Cerebellar nuclear complex (tissue), 1 donor: ENCODE measurements at places on chromosomes 13 and 19.

DNA sequence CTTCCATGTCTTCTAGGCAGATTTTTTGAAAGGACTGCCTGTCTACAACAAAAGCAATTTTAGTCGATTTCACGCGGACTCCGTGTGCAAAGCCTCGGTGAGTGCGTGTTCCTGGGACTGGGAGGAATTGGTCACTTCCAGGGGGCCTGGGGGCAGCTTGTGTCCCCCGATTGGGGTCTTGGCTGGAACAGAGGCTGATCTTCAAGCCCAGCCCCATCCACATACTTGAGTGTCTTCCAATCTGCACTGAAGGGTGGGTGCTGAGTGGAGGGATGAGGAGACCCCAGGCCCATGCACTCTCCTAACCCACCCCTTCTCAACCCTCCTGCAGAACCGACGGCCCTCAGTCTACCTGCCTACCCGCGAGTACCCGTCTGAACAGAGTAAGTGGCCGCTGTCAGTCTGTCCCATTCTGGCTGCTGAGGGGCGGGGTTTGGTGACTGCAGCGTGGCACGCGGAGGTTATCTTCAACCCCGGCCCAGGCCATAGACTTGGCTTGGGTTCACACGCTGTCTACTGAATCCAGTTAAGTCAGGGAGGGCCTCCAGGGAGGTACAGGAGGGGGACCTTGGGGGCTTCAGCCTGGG is 4.7 kb downstream of the DDA1 start:
- DNase-seq: no peak

DNA sequence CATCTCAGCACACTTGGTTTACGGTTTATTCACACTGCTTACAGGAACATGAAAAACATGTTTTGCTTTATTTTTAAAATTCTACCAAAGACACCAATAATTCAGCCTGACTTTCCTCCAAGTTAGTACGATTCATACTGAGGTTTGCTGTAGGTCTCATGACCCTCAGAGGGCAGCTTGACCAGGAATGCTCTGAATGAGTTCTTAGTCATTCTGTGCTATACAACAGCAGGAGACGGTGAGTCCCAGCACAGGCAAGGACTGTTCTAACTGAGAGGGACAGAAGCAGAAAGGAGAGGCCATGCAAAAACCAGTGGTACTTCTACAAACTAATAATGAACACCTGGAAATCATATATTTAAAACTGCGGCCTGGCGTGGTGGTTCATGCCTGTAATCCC is 6.4 kb downstream of the GRTP1 start:
- no peak for DNase-seq

- no peak for DNase-seq
Observed at GRCh38 chr13:29883941-29884518, 33.6 kb upstream of the UBL3 start.

DNA sequence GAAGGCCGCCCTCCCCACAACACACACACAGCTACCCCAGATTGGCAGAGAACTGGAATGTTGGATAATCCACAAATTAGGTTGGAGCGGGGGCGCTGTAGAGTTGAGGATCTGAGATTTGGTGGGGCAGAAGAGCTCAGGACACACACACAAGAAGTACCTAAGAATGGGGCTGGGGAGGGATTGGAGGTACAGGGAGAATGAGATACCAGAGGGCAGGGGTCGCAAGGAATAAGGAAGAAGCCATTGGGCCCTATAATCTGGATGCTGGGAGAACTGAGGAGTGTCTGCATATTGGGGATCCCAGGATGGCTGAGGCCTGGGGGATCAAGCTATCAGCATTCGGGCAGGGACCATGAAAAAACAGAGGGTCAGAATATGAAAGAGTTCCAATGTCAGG is 11.5 kb downstream of the SYT3 start:
- no peak for DNase-seq

GRCh38 chr19:28417361-28417760 is 795.6 kb downstream of the UQCRFS1 start:
- DNase-seq: no peak

GRCh38 chr13:43080199-43080598 is 56.8 kb downstream of the DNAJC15 start:
- DNase-seq: no peak

DNA sequence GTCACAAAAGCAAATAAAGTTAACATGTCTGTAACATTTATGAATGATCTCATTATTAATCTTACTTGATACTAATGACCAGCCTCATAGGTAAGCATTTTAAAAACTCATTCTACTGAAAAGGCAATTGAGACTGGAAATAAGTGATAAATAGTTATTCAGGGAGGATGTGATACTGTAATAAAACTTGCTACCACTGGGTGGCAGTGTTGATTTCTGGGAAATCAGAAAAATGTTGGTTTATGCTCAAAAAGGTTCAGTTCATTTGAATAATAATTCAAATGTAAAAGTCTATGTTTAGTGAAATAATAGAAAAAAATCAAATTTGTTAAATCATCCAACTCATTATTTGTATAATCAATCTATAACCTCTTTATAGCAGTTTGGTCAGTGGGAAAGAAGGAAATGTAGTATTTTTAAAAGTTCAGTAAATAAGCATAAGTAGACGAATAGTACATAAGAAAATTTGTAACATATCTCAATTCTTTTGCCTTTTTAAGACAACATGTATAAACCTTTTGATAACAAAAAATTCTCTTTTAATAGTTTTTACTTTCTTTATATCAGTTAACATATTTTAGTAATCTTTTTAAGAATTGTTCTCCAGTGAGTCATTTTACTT is 9.6 kb downstream of the ABHD13 start:
- DNase-seq: no peak

DNA sequence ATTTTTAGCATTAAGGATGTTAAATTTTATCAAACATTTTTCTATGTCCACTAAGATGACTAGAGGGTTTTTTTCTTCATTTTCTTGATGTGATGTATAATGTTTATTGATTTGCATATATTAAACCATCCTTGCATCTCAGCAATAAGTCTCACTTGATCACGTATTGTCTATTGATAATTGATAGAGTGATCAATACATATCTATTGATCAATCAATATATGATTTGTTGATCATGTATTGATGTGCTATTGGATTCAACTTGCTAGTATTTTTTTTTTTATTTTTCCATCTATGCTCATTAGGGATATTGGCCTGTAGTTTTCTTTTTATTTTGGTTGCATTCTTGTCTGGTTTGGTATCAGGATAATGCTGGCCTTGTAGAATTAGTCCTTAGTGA is 2202.0 kb downstream of the PCDH9 start:
- no peak for DNase-seq

DNA sequence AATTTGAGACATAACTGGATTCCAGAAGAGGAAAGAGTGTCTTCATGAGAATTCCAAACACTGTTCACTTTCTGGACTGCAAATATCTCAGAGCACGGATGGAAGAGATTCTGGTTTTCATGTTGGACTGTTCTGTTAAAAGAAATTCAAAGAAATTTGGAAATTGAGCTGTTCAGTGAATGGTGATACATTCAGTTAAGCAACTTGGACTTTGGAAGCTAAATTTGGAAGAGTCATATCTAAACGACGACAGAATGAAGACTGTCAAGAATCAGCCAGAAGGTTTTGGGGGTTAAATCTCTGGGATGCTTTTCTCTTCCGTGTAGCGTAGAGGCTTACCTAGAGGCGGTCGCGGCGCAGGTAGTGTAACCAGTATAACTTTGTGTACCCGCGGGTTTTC is 25.6 kb downstream of the SAFB start:
- no peak for DNase-seq

DNA sequence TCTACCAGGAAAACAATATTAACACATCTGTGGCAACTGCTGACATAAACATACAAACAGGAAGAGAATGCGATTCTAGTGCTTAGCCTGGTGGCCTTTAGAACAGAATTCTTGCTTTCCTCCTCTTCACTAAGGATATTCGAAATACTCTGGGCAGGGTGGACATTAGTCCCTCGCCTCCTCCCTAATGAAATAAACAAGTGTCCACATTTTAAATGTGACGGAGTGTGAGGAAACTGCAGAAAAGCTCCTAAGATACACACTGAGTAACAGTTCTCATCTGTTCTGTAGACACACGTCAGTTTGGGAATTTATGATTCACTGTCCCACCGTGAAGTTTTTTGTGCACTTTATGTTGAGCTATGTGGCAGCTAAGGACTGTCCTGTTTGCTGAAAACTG is 639 bp downstream of the STARD13 start:
- DNase-seq: no peak

DNA sequence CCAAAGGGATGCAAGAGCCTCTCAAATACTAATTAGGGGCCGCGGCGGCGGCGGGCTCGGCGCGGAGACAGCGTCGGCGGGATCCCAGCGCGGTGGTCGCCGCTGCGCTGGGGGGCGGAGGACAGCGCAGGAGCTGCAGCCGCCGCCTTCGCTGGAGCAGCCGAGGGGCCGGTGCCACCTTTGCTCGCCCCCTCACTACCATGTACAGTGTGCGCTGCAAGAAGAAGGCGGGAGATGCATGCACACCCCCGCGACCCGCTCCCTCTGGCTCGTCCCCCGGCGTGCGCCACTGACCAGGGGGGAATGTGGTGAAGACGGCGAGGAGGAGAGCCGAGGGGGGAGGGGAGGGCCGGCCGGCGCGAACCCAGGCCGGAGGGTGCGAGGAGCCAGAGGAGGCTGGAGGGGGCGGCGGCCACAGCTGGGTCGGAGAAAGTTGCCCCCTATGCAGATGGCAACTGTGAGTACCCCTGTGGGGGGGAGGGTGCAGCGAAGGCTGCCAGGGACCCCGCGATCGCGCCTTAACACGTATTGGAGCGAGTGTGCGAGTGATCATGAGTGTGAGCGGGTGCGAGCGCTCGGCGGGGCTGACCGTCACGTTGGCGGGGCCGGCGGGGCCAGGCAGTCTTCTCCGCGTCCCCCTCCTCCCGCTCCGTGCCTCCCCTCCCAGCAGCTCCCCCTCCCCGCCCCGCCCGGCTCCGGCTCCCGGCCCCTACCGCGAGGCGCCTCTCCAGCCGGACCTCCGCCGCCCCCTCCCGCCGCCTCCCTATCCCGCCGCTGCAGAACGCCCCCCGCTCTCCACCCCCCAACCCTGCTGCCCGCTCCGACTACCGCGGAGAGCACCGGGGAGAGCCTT is 808 bp downstream of the SLITRK5 start:
- no peak for DNase-seq
